ENCODE measurements at places on chromosomes 4 and X. TPM values are rescaled to one million over a fixed set of nuclear protein-coding genes. Genes with fewer than 3 reads are reported as not detected.

DNA sequence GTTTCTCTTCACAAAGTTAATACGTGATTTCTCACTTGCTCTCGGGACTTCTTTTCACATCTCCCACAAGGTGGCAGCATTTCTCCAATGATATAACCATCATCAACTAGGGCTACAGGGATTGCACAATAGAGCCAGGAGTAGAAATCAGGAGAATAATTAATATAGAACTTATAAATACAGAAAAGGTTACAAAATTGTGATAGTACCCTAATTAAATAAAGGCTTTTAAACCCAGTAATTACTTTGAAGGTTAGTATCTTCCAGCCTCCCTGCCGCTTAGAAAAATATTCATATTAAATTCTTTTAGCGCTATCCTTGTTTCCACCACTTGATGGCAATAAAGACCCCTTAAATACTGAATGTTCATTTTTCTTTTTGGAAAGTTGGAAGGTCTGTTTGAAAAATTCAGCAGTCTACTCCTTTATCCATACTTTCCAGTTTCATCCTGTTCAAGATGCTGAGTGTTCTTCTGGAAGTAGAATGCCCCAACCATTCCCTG, 65.8 kb downstream of the RASGEF1B start:
- DNase-seq = peak; percentile 25

DNA sequence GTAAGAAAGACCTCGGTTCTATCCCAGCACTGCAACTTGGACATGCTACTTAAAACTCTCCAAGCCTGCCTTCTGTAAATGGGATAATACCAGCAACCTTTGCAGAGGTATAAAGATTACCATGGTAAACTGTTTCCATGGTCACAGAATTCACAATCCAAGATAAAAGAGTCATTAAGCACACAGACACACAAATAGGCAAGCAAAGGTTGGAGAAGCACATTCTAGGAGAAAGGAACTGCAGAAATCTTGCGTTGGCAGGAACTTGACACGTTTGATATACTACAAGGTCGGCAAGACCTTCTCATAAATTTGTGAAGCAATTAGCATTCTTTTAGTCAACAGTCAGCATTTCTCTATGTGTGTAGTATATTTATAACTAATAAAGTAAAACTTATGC, 12.3 kb upstream of the CHRNA9 start:
- DNase-seq = no peak

DNA sequence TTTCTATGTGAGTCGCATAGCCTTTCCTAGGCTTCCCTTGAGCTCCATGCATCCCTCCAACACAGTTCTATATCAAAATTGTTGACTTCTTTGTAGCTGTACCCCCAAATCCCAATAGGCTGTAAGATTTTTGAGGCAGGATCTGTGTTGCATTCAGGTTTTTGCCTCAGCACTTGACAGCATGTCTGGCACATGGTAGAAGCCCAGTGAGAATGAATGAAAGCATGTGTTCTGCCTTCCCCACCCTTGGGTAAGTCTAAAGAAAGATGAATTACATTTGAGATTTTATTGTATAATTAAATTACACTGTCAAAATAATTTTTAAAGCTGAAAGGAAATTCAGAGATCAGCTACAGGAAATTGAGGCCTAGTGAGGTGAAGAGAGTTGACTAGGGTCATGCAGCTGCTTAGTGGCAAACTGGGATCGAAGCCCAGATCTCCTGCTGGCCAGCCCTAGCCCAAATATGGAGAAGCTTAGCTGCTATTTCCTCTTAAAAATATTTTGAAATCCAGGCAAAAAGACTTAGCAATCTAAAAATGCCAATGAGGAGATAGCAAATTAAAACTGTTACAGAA, 122.5 kb downstream of the SPATA18 start:
- no peak for DNase-seq

GRCh38 chrX:41421071-41421729, 25.9 kb upstream of the NYX start:
- no peak for DNase-seq

DNA sequence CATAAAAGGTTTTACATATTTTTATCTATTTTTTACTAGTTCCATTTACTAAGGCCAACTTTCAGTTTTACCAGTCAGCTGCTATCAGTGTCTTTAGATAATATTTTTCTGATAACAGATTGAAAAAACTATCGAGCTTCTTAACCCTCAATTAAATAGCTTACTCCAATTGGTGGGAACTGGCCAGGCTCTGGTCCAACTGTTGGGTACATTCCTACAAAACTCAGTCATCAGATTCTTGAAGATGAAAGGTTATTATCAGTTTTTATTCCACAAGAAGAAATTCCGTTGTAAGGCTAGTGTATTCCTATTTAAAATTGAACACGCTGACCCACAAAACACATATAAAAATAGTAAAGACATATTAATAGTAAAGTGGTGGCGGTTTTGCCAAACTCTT, 346.2 kb downstream of the MAPK10 start:
- DNase-seq = no peak

GRCh38 chrX:123475068-123475724, 257.7 kb downstream of the THOC2 start:
- DNase-seq = no peak

GRCh38 chr4:76342191-76342590, 35.7 kb downstream of the STBD1 start:
- DNase-seq = no peak

DNA sequence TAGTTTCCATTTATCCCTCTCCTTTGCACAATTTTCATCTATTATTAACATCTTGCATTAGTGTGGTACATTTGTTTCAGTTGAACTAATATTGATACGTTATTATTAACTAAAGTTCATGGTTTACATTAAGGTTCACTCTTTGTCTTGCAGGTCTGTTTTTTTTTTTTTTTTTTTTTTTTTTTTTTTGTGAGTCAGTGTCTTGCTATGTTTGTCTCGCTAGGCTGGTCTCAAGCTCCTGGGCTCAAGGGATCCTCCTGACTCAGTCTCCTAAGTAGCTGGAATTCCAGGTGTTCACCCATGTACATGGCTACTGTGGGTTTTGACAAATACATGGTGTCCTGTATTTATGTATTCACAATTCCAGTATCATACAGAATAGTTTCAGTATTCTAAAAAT, 6.8 kb downstream of the TBC1D19 start:
- DNase-seq = no peak

DNA sequence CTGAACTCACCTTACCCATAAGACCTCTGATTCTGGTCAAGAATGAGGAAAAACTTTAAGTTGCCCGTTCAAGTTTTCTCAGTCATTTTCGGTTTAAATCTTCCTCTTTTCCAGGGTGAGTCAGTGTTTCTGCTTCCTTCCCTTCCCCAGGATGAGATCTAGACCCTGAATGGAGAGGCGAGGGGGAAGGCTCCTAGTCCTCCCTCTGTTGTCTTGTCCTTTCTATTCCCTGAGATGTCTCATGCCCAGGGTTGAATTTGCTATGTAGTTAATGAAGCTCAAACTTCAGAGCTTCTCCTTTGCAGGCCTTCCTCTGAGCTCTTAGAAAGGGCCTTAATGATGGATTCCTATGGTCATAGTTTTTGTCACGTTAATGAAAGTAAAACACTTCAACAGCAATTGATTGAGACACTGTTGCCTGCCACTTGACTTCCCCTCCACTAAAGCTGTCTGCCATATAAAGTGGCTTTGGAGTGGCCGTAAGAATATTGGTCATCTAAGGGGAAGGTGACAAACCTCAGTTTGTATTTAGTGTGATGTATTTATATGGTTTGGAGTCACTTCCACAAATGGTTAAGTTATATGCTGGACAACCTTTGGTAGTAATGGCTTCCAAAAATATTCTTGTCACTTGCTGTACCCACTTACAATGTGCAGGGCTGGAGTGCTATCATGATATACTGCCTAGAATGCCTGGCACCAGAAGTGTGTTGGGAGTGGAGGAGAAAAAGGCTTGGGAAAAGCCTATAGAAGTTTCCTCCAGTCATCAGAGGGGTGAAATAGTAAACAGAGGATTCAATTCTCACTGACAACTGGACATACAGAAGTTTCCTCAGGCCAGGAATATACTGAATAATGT, 24.3 kb upstream of the GPRIN3 start:
- no peak for DNase-seq

GRCh38 chr4:54215379-54216077, 13.6 kb upstream of the PDGFRA start:
- DNase-seq = no peak

EVC gene
- total RNA-seq = 1.5 TPM

DNA sequence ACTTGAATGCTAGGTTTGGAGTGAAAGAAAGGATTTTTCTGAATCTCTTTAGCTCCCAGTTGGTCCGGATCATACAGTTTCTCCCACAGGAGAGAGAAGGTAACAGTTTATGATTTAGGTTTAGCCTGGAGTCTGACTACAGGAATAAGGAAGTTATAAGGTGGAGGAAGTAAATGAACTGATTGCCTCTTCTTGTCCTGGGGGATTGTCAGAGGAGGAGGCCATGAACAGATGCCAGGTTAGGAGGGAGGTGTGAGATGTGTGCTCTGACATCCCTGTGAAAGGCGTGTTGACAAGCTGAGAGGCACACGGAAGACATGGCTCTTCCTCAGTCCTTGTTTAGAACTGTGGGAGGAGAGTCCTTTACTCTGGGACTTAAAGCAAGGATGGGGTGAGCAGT, 64.4 kb downstream of the CHRNA9 start:
- DNase-seq = no peak

PHEX gene
- total RNA-seq = 12.8 TPM

GRCh38 chr4:47484168-47484567, 907 bp upstream of the ATP10D start:
- DNase-seq = no peak

DNA sequence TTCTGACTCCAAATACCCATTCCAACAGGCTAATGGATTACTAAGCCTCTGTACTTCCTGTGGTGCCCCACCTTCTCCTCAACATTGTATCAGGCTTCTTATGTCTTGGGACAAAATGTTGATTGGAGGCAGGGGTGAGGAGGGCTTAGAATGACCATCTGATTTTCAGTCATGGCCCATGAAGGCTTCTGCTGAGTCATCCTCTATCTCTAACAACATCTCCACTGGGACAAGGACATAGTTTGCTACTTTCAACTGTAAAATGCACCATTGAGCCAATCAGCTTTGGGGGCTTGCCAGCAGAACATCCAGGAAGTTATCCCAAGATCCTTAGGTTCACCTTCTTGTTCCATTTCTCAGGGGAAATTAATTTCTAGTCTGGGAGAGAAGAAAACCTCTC, 29.5 kb downstream of the MAGEB17 start:
- DNase-seq = no peak

DNA sequence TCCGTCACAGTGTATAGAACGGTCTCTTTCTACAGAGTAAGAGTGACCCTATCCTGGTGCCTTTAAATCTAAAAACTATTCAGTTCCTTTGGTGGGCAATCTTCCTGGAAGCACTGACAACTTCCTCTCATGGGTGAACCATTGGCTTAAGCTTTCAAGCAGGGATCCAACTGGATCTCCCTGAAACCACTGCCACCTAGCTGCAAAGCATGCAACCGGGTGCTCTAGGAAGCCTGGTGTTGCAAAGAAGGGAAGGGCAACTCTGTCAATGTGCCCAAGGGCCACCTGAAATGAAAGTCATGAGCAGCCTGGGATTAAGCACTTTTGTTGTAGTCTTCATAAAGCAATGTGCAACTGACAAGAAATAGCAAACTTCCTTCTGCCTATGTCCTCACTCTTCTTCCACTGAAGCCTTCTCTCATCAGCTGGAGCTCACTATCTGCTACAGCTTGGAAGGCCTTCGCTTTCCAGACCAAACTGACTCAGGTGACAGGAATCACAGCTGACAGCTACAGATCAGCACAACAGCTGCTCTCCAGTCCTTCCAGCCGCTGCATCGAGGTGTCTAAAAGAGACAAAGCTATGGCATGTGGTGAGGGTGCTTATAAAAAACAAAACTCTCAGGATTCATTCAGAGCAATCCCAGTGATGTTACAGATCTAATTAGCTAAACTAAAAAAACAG, 46.1 kb downstream of the SETD7 start:
- no peak for DNase-seq

UGT2B10 gene
- total RNA-seq = not detected

- no peak for DNase-seq
Measured at GRCh38 chr4:75099321-75099720, 166.4 kb downstream of the PARM1 start.

DNA sequence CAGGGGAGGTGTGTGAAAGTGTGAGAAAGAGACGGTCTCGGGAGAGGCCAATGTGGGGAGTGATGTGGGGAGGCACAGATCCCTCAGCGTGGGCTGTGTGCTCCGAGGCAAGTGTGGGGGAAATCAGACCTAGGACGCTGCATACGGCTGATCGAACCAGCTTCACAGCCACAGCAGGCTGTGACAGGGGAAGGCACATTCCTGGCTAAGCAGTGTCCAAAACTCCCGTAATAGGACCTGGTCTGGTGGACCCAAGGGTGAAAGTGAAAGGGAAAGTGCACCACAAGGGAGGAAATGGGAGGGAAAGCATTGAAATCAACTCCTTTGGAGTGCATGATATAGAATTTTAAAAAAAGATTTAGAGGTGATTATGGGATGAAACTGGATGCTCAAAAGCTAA, 10.9 kb upstream of the RHOXF2 start:
- DNase-seq = no peak

GRCh38 chr4:82373816-82374625, at the start of gene HNRNPD:
Gene HNRNPD (minus strand): TSS chr4:82373991. CDS start chr4:82373678, 313 bp downstream.
- DNase-seq = peak; percentile 92

GRCh38 chrX:10983526-10983925, 127.6 kb upstream of the HCCS start:
- DNase-seq = no peak

GRCh38 chr4:181301735-181302710, 941.2 kb upstream of the TENM3 start:
- no peak for DNase-seq

ATP8A1 gene
- 18.2 TPM for total RNA-seq

CSAG1 gene
- total RNA-seq = not detected

IRAK1 gene
- total RNA-seq = 165 TPM

DNA sequence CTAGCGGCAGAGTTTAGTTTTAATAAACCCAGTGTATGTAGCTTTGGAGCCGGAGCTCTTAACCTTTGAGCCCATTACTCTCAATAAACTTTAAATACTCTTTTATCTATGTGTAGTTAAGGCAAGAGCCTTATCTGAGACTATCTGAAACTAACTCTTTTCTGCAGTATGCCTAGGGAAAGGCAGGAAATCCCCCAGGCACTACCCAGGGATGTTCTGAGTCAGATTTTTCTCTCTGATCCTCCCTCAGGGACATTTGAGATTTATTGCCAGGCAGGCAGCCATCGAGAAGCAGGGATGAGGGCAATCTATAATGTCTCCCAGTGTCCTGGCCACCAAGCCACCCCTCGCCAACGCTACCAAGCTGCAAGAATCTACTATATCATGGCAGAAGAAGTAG, 39.1 kb downstream of the HEPH start:
- no peak for DNase-seq

DNA sequence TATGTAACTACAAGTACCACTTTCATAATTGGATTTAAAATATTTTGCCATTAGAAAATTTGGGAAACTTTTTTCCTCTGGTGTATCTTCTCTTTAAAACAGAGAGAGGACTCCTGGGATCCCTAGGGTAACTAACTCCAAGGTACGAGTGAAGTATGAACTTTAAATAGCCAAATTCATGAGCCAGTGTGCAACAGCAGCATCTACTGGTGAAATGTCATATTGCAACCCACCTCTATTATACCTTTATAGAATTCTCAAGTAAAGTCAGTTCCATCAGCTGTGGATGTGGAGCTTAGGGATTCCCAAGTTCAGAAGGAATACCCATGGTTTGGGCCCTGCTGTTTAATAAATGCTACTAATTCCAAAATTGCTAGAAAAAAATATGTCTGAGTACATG, 282.7 kb upstream of the TAPT1 start:
- DNase-seq = no peak

KLHL34 gene
- total RNA-seq = 0.26 TPM

GRCh38 chr4:1509366-1509765, 103.1 kb upstream of the NKX1-1 start:
- no peak for DNase-seq

PCDH11X gene
- total RNA-seq = not detected

- no peak for DNase-seq
Measured at GRCh38 chr4:4428966-4429875, 42.3 kb downstream of the NSG1 start.
